ENCODE measurements at places on chromosomes 11 and 22.

DNA sequence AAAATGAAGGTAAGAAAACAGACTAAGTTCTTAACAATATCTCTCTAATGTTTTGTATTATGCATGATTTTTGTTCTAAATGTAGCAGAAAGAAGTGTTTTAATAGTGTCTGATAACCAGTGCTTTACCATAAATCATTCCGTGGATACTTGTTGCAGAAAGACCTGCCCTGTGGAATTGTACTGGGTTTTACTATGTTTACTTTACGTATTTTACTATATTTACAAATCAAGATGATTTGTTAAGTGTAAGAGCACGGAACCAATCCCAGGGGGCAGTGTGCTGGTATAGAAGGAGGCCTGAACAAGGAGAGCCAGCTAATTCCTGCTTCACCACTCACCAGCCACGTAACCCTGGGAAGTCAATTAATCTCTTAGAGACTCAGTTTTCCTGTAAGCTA, 1.4 kb downstream of the HTR3B start:
- DNase-seq = no peak

DNA sequence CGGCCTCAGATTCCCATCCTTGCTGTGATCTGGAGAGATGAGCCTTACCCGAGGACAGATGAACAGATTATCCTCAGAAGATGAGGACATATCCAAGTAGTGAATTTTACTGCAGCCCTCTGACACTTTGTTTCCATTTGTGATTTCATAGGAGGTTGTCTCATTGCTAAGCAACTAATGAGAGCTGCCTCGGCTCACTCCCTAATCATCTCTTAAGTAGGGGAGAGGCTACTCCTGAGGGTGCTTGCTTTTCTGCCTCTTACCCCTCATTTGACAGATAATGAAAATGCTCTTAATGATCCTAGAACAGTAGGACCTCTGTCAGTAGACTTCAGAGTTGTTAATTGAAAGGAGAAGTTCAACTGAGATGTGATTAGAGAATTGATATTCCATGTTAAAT, 150.9 kb downstream of the TBC1D22A start:
- DNase-seq = no peak

DNA sequence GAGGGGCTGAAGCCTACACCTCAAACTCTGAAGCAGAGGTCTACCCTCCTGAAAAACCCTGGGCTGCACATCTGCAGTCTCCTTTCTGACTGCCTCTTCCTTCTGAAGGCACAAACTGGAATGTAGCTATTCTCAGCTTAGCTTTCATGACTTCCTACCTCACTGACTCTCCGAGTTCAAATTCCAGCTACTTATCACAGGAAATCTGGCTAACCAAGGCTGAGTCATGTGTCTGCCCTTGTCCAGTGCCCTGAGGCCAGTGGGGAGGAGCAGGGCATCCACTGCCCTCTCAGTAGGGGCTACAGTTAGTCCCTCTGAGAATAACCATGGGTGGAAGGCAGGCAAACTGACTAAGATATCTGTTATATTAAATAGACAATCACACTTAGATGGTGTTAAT, 29.2 kb downstream of the PDGFD start:
- DNase-seq = no peak

GRCh38 chr11:17753641-17754040, 19.1 kb downstream of the KCNC1 start:
- no peak for DNase-seq

DNA sequence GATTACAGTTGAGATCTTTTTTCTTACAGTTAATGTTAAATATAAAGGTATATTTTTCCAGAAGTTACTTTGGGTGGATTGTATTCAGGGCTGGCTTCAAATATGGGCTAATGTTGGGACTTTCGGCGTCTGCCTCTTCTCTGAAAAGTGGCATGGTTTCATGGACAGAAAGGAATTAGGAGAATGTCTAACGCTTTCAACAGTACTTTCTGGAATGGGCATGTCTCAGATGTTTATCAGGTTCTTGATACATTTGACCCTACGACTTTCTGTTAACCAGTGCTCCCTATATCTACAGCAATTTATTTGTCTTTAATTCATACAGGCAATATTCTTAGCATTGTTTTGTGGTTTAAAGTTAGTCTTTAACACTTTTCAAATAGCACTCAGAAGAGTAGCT, 33.7 kb downstream of the ZC3H12C start:
- no peak for DNase-seq

DNA sequence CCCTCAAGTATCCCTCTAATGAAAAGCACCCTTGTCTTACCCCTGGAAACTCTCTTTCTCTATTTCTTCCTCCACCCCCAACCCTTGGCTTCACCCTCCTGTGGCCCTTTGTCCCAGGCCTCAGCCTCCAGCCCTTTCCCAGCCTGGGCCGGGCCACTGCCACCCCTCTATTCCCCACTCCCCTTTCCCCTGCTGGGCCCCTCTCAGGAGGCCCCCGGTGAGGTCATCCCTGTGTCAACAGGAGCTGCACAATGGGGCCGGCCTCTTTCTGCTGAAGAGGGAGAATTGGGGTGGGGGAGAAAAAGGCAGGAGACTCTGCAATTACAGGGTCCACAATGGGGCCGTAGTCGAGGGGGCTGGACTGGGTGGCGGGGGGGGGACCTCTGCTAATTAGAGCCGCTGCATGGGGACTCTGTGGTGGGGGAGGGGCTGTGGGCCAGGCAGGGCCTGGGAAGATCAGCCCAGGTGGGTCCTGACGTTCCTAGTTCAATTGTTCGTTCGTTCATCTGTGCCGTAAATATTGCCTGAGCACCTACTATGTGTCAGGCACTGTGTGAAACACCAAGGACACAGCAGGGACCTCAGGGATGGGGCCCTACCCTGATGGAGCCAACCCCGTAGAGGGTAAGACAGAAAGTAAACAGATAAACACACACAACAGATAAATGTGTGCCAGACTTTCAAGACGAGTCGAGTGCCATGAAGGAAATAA, 18.5 kb upstream of the MPPED1 start:
- DNase-seq = no peak

DNA sequence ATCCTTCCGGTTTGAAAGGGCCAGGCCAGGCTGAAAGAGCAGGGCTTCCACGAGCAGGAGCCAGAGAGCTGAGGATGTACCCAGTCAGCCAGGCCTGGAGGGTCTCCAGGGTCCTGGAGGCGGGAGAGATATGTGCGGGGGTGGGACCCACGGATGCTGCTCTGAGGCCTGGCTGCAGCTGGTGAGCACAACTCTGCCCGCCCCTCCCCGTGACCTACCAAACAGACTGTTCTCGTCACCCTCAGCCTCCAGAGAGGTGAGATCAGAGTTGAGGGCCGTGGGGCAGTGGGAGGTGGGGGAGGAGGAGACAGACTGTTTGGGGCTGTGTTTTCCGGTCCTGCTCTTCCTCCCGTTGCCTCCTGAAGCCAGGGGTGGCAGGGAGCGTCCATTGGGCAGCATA, 42.2 kb downstream of the TRIOBP start:
- no peak for DNase-seq

GRCh38 chr22:47918276-47918921, 1155.9 kb downstream of the TBC1D22A start:
- DNase-seq = no peak

DNA sequence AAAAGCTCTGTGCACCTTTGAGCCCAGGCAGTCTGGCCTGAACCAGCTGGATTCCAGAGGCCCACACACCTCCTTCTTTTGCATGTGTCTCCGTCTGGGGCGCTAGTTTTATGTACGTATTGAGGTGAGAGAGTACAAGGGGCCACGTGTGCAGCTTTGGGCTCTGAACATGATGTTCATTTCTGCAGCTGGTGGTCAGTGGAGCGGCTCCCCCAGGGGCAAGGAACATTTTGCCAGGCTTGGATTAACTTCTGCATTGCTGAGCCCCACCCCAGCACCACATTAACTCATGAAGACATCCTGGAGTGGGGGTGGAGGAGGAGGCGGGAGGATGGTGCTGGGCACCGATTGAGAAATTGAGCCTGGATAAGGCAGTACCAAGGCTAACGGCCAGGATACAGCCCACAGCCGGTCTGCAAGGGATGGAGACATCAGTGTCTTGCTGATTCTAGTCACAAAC, 13.8 kb downstream of the USP2 start:
- no peak for DNase-seq
